Ovary (tissue), 10 donors: ENCODE measurements at places on chromosomes 6 and 20. TPM values are rescaled to one million over a fixed set of nuclear protein-coding genes. Genes with fewer than 3 reads are reported as not detected.

DNA sequence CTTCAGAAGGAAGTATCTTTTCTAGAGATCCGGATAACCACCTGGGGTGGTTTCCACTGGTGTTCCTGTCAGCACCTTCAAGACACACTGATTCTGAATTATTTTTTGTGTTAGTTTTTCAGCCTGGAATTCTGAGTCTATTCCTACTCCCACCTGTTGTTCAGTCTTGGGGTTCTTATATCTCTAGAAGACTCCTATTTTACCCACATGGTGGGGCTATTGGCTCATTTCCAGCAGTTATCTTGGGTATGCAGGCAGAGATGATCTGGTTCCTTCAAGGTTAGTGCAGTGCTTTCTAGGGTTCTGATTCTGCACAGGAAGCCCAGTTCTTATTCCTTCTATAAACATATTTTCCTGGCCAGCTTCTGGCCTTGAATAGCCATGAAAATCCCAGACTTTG is 175.6 kb upstream of the PDE7B start:
- H3K4me3 ChIP-seq: no peak overlapping the region
- no peak for DNase-seq
- H3K27ac ChIP-seq: no peak overlapping the region
- no peaks in the 10 kb centered on the region for H3K4me1 ChIP-seq
- H3K27me3 ChIP-seq: no peaks in the 10 kb centered on the region

- DNase-seq: no peak
- no peaks in the 10 kb centered on the region for H3K36me3 ChIP-seq
Observed at GRCh38 chr6:79923270-79923669, 24.1 kb downstream of the ELOVL4 start.

GRCh38 chr6:56245903-56246351 is 1.5 kb downstream of the COL21A1 start:
- DNase-seq: no peak
- H3K4me3 ChIP-seq: peak overlapping the region; percentile 54
- H3K27ac ChIP-seq: no peak overlapping the region

DNA sequence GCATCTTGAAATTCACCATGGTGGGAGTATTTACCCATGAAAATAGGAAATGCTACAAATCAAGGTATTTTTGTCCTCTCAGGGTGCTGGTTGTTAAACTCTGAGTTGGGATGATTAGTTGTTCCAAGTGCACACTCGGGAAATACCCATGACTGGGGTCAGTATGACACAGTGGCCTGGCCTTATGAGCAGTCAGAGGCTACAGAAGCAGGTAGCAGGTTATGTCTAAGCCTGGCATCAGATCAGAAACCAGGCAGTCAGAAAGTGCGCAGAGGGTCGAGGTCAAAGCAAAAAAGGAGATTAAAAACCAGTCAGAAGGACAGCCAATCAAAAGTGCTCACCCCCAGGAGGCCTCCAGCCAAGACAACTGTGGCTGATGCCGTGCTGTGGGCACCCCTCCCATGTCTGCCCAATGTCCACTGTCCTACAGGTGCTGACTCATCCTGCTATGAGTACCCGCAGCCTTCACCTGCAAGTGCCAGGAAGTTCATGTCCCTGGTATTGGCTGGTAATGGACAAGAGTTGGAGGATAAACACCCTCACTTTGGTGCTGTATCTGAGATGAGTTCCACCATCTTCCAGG is 117.4 kb upstream of the SLC24A3 start:
- no peak overlapping the region for H3K27ac ChIP-seq
- H3K36me3 ChIP-seq: no peaks in the 10 kb centered on the region
- DNase-seq: no peak
- H3K4me3 ChIP-seq: no peak overlapping the region
- H3K27me3 ChIP-seq: no peaks in the 10 kb centered on the region

- H3K27me3 ChIP-seq: no peaks in the 10 kb centered on the region
- no peak overlapping the region for H3K4me3 ChIP-seq
- H3K27ac ChIP-seq: no peak overlapping the region
- no peak for DNase-seq
Observed at GRCh38 chr20:32142088-32142487, 32.6 kb downstream of the TM9SF4 start.

PTK6 gene
- total RNA-seq: 0.22 TPM

KIAA0408 gene
- total RNA-seq: 4.0 TPM

TRIM40 gene
- total RNA-seq: not detected

DNAH8 gene
- total RNA-seq: under 0.01 TPM
